ENCODE measurements at places on chromosomes 4 and X.

DNA sequence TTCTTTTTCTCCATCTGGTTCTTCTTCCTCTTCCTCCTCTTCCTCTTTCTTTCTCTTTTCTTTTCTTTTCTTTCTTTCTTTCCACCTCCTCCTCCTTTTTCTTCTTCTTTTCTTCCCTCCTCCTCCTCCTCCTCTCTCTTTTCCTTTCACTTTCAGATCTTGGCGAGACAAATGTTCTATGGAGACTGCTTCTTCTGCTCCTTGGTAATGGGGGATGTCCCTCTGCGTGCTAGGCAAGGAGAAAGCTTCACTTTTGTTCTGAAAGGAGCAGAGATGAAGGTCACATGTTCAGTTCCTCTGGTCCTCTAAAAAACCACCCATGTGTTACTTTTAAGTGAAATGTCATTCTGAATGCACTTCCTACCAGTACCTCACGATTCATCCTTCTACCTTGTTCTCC lies 33.2 kb downstream of the NBDY start:
- no peak for DNase-seq

GRCh38 chr4:102623622-102624021 lies 122.5 kb downstream of the NFKB1 start:
- DNase-seq, result peak; percentile 67

GRCh38 chr4:94304365-94304971 lies 38.2 kb downstream of the HPGDS start:
- peak; percentile 25 for DNase-seq

GRCh38 chr4:140742838-140743193 lies 13.4 kb downstream of the TBC1D9 start:
- DNase-seq, result no peak

GRCh38 chr4:190017357-190018200 lies 9.5 kb downstream of the FRG2 start:
- peak; percentile 47 for DNase-seq

- DNase-seq, result no peak
Observed at GRCh38 chr4:7788193-7788592, 151.5 kb downstream of the AFAP1 start.

GRCh38 chr4:186840771-186841301 lies 117.2 kb upstream of the FAT1 start:
- DNase-seq, result no peak

- no peak for DNase-seq
Observed at GRCh38 chr4:26261405-26261804, 59.4 kb upstream of the RBPJ start.

DNA sequence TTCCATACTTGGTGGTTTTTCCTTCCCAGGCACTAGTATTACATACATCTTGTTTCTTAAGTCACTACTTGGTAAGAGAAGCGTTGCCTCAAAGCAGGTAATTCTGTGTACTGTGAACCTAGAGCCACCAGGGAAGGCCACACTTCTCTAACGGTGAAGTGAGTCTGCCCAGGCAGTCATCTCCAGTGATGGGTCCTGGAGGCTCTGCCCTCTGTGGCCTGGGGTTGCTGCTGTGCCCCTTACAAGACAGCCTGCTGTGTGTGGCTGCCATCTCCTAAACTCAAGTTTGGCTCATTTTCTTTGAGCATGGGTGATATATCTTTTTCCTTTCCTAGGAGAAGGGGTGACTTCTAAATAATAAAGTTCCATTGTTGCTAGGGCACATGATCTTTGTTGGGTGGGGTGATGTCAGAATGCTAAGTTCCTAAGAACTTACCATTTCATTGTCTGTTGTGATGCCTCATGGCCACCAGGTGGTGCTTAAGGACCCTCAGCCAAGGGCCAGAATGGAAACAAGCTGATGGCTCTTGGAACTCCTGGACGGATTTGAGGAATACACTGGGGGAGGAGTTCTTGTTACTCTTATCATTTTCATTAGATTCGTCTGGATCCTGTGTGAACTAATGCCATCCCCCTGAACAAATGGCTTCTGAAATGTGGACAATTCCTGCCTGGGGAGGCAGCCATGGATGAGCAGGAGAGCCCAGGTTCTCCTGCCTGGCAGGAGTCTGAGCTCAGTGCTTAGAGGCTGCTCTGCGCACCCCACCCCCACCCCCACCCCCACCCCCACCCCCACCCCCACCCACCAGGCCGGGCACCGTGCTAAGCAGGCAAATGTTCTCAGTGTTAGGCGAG lies 41.1 kb upstream of the WDR1 start:
- DNase-seq, result peak; percentile 90

DNA sequence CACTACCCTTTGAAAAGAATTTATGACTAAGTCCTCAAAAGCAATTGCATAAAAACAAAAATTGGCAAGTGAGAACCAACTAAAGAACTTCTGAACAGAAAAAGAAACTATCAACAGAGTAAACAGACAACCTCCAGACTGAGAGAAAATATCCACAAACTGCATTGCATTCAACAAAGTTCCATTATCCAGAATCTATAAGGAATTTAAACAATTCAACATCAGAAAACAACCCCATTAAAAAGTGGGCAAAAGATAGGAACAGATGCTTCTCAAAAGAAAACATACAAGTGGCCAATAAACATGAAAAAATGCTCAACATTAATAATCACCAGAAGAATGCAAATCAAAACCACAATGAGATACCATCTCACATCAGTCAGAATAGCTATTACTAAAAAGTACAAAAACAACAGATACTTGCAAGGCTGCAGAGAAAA lies 130.2 kb downstream of the GASK1B start:
- no peak for DNase-seq

- peak; percentile 28 for DNase-seq
Observed at GRCh38 chr4:7322166-7322991, 112.4 kb downstream of the PSAPL1 start.

DNA sequence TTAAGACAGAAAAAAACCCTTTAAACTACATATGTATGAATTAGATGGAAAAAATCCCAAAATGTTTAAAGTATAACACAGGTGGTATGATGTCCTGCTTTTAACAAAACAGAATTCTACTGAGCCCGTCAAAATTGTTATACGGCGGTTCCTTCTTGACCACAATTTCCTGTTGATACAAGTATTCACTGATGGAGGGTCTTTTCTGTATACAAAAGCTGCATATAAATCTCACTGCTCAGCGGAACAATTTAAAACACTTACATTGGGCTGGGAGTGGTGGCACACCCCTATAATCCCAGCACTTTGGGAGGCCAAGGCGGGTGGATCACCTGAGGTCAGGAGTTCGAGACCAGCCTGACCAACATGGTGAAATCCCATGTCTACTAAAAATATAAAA lies 62.4 kb downstream of the RPS6KA3 start:
- no peak for DNase-seq

GRCh38 chr4:10007793-10008608 lies 13.3 kb downstream of the SLC2A9 start:
- no peak for DNase-seq
